Effector memory CD8-positive, alpha-beta T cell (primary cell): ENCODE measurements at places on chromosomes 6 and 20.

- H3K27me3 ChIP-seq, result no peaks in the 10 kb centered on the region
- no peak for DNase-seq
- peaks cover 21% of the 10 kb centered on the region for H3K4me1 ChIP-seq
- H3K36me3 ChIP-seq, result peaks cover 66% of the 10 kb centered on the region
- peak overlapping the region; percentile 98 for H3K4me3 ChIP-seq
Measured at GRCh38 chr20:45935416-45936046, 1.0 kb downstream of the PCIF1 start.

GRCh38 chr6:30037182-30037788, 23.8 kb upstream of the POLR1H start:
- H3K27me3 ChIP-seq, result no peaks in the 10 kb centered on the region
- no peaks in the 10 kb centered on the region for H3K36me3 ChIP-seq
- H3K4me1 ChIP-seq, result peaks cover 2% of the 10 kb centered on the region
- no peak for DNase-seq
- H3K27ac ChIP-seq, result no peak overlapping the region

DNA sequence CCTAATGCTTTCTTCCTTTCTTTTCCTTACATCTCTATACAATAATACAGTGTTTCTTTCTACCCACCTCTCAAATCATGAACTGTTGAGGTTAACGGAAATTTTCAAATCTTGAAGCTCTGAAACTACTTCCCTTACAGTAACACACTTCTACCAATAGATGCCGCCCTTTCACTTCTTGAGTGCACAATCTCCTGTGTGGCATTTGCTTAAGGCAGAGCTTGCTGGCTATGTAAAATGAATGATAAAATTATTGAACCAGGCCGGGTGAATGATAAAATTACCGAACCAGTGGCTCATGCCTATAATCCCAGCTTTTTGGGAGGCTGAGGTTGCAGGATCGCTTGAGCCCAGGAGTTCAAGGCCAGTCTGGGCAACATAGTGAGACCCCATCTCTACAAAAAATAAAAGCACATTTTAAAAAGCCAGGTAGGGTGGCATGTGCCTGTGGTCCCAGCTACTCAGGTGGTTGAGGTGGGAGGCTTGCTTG, 56.8 kb downstream of the KCNS1 start:
- peaks cover 46% of the 10 kb centered on the region for H3K4me1 ChIP-seq
- no peak overlapping the region for H3K4me3 ChIP-seq
- H3K36me3 ChIP-seq, result peaks cover 65% of the 10 kb centered on the region
- DNase-seq, result peak; percentile 57
- no peaks in the 10 kb centered on the region for H3K27me3 ChIP-seq
- H3K27ac ChIP-seq, result peak overlapping the region; percentile 84

DNA sequence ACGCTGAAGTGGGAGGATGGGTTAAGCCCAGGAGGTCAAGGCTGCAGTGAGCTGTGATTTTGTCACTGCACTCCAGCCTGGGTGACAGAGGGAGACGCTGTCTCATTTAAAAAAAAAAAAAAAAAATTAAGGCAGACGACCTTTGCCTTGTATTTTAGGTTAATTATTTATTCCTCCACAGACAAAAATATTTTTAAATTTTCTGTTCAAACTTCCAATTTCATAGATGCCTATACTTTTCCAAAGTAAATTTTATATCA, 6.3 kb upstream of the SMIM28 start:
- DNase-seq, result no peak
- H3K36me3 ChIP-seq, result no peaks in the 10 kb centered on the region
- no peak overlapping the region for H3K4me3 ChIP-seq
- H3K27ac ChIP-seq, result no peak overlapping the region

DNA sequence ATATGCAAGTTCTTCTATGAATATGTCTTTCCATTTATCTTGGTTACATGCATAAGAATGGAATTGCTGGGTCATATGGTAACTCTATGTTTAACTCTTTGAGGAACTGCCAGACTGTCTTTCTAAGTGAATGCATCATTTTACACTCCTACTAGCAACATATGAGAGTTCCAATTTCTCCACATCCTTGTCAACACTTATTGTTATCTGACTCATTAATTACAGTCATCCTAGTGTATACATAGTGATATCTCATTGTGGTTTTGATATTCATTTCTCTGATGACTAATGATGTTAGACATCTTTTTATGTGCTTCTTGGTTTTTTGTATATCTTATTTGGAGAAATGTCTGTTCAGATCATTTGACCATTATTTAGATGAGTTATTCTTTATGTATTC, 96.7 kb upstream of the LAMP5 start:
- H3K27me3 ChIP-seq, result no peaks in the 10 kb centered on the region
- no peaks in the 10 kb centered on the region for H3K4me1 ChIP-seq
- DNase-seq, result no peak
- H3K4me3 ChIP-seq, result no peak overlapping the region

DNA sequence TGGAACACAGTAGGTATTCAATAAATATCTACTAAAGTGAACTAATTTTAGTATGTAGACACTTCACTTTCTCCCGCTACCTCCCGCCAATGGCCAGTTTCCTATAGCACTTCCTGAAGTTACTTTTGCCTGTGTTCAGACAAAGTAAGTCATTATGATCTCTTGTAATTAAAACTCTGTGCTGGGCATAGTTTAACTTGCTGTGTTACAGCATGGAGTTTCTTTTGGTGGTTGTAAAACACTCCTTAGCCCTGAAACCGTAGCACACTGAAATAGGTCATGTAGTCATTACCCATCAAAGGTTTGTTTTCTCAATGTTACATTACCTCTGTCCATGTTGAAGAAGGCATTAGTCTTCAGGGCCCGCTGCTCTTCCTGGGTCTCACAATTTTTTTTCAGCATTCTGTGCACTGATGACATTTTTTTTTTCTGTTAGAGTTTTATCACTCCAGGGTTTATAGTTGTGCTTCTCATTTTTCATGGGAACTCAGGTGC, 54.0 kb upstream of the CENPW start:
- no peak for DNase-seq
- H3K4me1 ChIP-seq, result no peaks in the 10 kb centered on the region
- H3K27me3 ChIP-seq, result no peaks in the 10 kb centered on the region
- no peaks in the 10 kb centered on the region for H3K36me3 ChIP-seq
- no peak overlapping the region for H3K27ac ChIP-seq
- no peak overlapping the region for H3K4me3 ChIP-seq

DNA sequence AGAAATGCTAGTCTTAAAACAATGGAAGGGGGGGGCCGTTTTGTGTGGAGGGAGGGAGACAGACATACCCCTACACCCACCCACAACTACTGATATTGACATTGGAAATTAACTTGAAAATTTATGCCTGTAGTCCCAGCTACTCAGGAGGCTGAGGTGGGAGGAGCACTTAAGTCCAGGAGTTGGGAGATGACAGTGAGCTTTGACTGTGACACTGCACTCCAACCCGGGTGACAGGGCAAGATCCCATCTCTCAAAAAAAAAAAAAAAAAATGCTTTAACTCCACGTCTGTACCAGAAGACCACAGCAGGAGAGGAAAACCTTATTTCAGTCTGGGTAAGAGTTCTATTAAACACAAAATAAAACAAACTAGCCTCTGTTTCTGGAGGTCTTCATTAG, 2.2 kb downstream of the TBC1D20 start:
- H3K4me3 ChIP-seq, result peak overlapping the region; percentile 88
- H3K27ac ChIP-seq, result no peak overlapping the region
- DNase-seq, result no peak
- H3K36me3 ChIP-seq, result peaks cover 7% of the 10 kb centered on the region

GRCh38 chr6:44161997-44162338, 3.3 kb downstream of the CAPN11 start:
- H3K4me3 ChIP-seq, result no peak overlapping the region
- peaks cover 2% of the 10 kb centered on the region for H3K4me1 ChIP-seq
- H3K36me3 ChIP-seq, result no peaks in the 10 kb centered on the region
- no peak overlapping the region for H3K27ac ChIP-seq

- no peak overlapping the region for H3K27ac ChIP-seq
- H3K27me3 ChIP-seq, result peaks cover 62% of the 10 kb centered on the region
- H3K4me1 ChIP-seq, result peaks cover 11% of the 10 kb centered on the region
- no peak for DNase-seq
- peaks cover 24% of the 10 kb centered on the region for H3K36me3 ChIP-seq
- H3K4me3 ChIP-seq, result peak overlapping the region; percentile 5
Measured at GRCh38 chr6:33191383-33192104, 723 bp downstream of the COL11A2 start.

- peak overlapping the region; percentile 49 for H3K27ac ChIP-seq
- no peaks in the 10 kb centered on the region for H3K27me3 ChIP-seq
- H3K4me3 ChIP-seq, result no peak overlapping the region
- H3K4me1 ChIP-seq, result peaks cover 19% of the 10 kb centered on the region
- DNase-seq, result no peak
Measured at GRCh38 chr6:166927935-166928643, 28.3 kb downstream of the RNASET2 start.

DNA sequence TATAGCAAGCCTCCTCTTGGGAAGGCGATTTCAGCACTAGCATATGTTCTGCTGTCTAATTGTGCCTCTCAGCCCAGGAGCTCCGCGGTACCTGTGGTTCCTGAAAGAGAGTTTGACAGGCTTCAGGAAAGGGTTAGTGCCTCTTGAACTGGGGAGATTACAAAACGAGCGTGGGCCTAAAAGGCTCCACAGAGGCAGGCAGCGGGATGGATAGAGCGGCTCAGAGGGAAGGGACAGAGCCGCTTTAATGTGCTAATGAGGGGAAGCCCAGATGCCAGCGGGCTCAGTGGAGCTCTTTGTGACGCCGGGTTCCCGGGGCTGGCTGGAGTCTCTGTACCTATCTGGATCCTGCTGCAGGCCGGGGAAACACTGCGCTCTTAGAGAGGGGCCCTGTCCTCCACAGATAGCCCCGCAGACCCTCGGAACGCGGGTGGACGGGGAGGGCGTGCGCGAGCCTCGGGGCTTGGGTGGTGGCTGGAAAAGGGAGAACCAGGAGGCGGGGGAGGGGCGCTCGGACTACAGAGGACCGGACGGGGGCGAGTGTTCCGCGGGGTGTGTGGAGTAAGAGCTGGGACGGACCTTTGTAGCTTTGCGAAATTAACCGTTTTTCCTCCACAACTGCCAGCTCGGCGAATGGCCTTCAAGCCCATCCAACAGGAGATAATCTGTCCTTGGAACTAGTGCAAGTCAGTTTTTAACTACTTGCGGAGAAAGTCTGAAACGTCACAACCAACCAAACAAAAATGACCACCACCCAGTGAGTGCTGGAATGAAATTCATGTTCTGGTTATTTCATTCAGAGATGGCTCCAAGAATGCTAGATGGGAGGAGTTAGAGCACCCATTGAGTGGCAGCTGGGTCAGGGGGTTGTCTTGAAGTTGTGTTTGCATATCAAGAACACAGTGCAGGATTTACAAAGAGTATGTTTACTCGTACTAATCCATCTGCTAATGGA, 13.0 kb downstream of the SLC35F1 start:
- H3K27ac ChIP-seq, result no peak overlapping the region
- no peaks in the 10 kb centered on the region for H3K27me3 ChIP-seq
- H3K4me3 ChIP-seq, result no peak overlapping the region
- no peaks in the 10 kb centered on the region for H3K4me1 ChIP-seq
- H3K36me3 ChIP-seq, result no peaks in the 10 kb centered on the region
- no peak for DNase-seq

DNA sequence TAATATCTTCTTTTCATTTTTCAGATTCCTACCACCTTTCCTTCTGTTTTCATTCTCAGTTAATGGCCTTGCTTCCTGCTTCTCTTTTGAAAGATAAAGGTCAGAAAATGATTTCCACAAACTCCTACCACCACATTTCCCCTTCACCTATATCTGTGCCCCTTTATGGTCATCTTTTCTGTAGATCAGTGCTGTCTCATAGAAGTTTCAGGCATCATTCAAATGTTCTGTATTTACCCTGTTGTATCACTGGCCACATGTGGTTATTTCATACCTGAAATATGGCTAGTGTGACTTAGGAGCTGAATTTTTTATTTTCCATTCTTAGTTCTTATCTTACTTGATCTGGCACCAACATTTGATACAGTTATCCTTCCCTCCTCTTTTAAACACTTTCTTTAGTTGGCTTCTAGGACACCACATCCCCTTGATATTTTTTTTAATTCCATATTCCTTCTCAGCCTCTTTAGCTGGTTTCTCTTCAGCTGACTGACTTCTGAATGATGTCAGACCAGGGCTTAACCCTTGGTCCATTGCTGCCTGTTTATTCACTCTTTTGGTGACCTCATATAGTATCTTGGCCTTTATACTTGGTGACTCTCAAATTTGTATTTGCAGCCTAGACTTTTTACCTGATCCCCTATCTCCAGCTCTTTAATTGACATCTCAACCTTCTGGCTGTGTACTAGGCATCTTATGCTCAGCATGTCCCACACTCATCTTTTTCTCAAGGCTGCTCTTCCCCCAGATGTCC, 81.0 kb downstream of the ATRN start:
- no peaks in the 10 kb centered on the region for H3K27me3 ChIP-seq
- H3K4me3 ChIP-seq, result no peak overlapping the region
- peak overlapping the region; percentile 59 for H3K27ac ChIP-seq
- peaks cover 4% of the 10 kb centered on the region for H3K36me3 ChIP-seq

GRCh38 chr20:19497064-19497463, 261.0 kb upstream of the RIN2 start:
- DNase-seq, result no peak
- no peaks in the 10 kb centered on the region for H3K36me3 ChIP-seq
- H3K27me3 ChIP-seq, result peaks cover 6% of the 10 kb centered on the region
- H3K4me1 ChIP-seq, result no peaks in the 10 kb centered on the region

DNA sequence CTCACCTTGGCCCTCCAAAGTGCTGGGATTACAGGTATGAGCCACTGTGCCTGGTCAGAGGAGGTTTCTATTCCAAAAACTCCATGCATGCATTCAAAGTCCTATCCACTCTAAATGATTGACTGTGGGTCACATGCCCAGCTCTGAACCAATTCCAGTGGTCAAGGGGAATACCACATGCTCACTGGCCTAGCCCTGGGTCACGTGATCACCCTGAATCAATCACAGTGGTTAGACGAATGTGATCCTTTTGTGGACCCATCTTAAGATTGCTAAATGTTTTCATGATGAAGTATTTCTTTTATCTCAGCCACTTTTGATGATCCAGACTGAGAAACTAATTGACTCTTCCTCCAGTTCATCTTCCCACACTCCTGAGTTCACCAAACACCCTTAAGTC, 475.8 kb downstream of the PREX1 start:
- H3K36me3 ChIP-seq, result no peaks in the 10 kb centered on the region
- no peaks in the 10 kb centered on the region for H3K4me1 ChIP-seq
- no peak overlapping the region for H3K4me3 ChIP-seq
- no peak overlapping the region for H3K27ac ChIP-seq

DNA sequence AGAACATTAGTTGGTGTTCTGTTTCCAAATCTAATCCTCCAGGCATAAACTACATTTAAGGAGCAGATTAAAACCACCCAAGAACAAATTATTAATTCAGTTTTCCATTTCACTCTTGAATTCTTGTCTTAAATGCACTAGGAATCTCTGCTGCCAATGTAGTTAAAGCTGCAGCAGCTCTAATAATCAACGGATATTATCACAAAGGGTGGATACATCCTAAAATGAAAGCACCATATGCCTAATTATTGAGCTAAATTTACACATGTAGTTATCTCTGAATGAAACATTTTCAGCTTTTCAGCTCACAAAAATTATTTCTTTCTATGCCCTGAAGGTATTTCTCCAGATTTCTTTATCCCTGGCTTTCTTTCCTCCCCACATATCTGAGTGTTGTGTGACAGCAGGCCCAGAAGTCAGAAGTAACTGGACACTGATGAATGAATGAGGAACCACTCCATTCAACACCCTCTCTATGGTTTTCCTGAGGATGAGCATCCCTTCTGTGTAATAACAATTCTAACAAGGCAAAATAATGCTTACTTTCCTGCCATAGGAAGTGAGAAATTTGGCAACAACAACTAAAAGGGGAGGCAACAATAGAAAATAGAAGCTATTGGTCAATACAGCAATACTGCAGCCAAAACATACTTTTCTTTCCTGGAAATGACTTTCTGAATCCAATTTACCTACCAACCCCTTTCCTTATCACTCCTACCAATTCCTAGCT, 14.9 kb downstream of the MAN1A1 start:
- H3K36me3 ChIP-seq, result peaks cover 15% of the 10 kb centered on the region
- peaks cover 37% of the 10 kb centered on the region for H3K4me1 ChIP-seq
- no peak overlapping the region for H3K27ac ChIP-seq
